ENCODE measurements at places on chromosomes 7 and 10. TPM values are rescaled to one million over a fixed set of nuclear protein-coding genes. Genes with fewer than 3 reads are reported as not detected.

- no peak for ATAC-seq
Measured at GRCh38 chr7:46153951-46154787, 233.1 kb upstream of the IGFBP3 start.

MEOX2 gene
- total RNA-seq: 3.7 TPM

- ATAC-seq: no peak
Measured at GRCh38 chr10:49324711-49325110, 25.7 kb downstream of the C10orf71 start.

PDK4 gene
- 0.22 TPM for total RNA-seq

PKD2L1 gene
- total RNA-seq: 0.68 TPM

- ATAC-seq: no peak
Measured at GRCh38 chr10:6208799-6209235, 6.1 kb downstream of the PFKFB3 start.

DNA sequence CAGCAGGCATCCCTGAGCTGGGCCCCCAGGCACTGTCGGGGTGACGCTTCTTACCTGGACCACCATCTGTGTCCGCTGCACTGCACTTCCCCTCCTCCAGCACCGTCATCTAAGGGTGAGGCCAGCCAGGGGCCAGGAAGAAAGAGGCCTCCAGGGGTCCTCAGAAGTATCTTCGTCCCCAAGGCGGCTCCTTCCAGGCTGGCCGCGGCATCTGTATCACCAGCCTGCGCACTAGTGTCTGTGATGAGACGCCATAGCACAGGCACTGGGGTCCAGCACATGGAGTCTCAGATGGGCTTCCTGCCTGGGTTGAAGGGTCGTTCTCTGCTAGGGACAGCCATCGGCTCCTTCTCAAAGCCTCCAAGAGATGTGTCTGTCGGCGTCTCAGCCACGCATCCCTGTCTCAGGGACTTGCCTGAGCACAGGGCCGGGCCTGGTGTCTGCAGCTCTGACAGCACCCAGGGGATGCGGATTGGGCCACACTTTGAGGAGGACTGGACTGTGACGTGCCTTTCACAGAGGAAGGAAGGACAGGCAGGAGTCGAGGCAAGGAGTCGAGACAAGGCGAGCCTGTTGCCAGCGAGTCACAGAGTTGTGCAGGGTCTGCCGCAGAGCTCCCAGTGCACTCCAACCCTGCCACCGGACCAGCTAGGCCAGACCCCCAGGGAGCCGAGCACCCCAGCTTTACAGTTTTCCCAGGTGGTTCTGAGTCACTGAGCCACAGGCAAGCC, 101.5 kb upstream of the DIP2C start:
- no peak for ATAC-seq

DNA sequence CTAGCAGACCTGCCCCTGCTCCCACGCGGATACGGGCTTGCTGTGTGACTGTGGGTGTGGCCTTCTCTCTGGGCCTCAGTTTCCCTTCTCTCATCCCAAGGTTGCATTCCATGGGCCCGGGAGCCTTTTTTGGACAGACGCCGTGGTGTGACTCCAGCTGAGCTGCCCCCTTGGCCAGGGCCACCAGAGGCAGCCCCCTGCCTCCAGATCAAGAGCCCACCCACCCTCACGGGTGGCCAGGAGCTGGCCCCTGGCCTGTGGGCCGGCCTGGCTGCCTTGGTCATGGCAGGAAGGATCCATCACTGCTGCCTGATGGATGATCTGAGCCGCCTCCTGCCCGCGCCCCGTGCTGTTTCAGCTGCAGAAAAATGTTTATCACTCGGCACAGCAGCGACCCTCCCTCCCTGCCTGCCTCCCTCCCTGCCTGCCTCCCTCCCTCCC, 27.8 kb upstream of the ELFN1 start:
- ATAC-seq: no peak

- peak; percentile 48 for ATAC-seq
Measured at GRCh38 chr10:118720685-118721538, 33.9 kb downstream of the CACUL1 start.

- no peak for ATAC-seq
Measured at GRCh38 chr7:19522486-19522885, 186.4 kb downstream of the POLR1F start.

SNX8 gene
- total RNA-seq: 6.9 TPM

- no peak for ATAC-seq
Measured at GRCh38 chr10:96660297-96660696, 60.0 kb downstream of the PIK3AP1 start.

VWDE gene
- not detected for total RNA-seq

DNA sequence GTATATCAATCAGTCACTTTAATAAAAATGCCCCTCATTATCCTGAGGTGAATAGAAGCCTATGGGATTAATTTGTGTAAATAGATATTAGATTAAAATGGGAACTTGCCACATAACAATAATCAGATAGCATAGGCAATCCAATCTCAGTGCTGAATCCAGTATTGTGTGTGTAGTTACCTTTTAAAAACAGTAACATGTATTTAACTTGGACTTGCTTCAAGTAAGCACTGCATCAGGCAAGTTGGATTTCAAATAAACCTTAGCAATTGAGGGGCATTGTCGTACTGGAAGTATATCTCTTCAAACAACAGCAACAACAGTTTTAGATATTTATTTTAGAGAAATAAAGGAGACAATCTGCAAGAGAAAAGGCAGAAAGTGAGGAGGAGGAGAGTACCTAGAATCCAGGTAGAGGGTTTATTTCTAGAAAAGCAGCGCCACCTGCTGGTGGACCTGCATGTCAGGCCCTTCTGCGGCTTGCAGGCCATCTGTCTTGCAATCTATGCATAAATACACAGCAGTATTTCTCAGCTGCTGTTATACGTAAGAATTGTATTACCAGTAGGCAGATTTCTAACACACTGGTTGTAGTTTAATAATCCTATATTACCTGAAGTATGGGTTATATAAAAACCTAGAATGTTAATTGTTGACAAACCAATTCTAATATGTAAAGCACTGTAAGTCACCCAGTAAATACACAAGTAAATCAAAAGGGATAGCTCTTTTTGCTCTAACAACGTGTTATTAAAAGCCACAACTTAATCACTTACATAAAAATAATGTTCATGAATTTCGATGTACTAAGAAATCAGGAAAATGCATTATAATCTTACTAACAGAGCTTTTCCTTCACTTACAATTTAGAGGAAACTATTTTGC, 652.8 kb downstream of the KCNMA1 start:
- ATAC-seq: peak; percentile 93

PPP1R17 gene
- 8.5 TPM for total RNA-seq

DNA sequence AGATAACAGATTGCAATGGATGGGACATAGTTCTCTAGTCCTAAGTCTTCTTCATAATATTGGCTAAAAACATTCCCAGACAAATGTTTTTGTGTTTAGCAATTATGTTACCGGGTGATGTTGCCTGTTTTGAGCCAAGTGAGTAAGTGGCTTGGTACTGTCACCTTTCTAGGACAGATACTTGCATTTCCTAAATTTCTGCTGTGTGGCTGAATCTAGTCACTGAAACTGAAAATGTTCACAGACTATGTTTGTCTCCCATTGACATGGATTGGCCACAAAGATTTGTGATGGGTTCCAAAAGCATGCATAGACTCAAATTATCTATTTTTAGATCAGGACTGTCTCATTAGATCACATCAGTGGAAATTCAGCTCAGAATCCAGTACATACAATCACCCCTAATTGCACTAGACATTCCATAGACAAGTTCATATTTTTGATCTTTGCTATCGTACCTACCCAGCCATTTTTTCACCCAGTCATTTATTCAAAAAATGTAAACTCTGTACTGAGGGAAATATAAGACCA, 1222.1 kb upstream of the AUTS2 start:
- no peak for ATAC-seq

GRCh38 chr7:148698397-148699023, at the start of gene CUL1:
Gene CUL1 (plus strand): TSS chr7:148698903. CDS start chr7:148730123, 31,220 bp downstream.
- ATAC-seq: peak; percentile 74

DNA sequence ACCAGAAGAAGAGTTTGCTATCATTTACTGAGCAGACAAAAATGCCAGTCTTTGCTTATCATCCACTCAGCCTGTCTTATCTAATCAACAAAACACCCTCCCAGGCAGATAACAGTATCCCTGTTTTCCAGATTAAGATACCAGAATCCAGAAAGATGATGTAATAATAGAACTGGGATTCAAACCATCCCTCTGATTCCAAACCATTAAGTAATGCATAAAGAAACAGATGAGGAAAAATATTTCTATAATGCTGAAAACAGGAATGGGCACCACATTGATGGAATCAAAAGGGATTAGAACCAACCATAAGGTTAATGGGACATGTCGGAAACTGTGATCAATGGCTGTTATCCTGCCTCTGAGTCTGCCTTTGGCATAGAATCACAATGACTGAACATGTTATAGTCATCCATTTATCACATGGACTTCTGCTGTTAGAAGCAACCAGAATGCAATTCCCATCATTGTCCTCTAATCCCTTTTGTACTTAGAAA, 92.1 kb upstream of the RSU1 start:
- ATAC-seq: peak; percentile 93

DKK1 gene
- 8.1 TPM for total RNA-seq

GRCh38 chr10:126930131-126930882, 25.1 kb downstream of the DOCK1 start:
- ATAC-seq: no peak

DNA sequence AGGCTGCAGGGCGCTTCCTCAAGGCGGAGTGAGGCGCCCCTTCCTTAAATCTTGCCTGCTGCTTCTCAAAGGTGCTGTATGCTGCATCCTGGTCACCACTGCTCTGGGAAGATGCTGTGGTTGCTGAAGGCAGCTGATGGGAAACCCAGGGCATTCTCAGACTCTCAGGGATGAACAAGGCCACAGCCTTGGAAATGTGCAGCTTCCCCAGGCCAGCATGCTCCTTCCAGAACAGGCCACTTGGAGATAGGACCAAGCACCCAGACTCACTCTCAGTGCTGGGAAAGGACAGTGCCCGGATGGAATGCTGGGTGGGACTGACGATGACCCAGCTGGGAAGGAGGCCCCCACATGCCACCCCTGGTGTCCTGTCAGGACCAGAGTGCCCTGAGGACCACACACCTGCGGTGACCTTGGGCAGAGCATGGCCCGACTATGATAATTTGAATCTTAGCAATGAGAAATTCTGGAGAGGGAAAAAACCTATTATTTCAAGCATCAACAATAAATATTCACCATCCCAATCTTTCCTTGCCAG, 235.5 kb downstream of the TNS3 start:
- ATAC-seq: no peak

DNA sequence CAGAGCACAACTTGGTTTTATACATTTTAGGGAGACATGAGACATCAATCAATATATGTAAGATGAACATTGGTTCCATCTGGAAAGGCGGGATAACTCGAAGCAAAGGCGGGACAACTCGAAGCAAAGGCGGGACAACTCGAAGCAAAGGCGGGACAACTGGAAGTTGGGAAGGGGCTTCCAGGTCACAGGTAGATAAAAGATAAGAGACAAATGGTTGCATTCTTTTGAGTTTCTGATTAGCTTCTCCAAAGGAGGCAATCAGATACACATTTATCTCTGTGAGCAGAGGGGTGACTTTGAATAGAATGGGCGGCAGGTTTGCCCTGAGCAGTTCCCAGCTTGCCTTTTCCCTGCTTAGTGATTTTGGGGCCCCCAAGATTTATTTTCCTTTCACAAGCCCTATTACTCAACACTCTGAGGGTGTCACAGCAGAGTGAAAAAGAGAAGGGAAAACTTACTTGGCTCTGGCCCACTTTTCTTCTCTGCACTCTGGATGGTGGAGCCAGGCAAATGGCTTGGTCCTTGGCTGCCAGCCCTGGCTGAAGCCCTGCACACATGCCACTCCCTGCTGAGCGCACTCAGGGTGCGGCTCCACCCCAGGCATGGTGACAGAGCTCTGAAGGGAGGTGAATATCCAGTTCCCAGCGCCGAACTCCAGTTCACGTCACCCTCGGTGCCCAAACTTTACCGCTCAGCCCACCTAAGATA, 46.7 kb downstream of the PARD3 start:
- ATAC-seq: no peak

IGFBP3 gene
- total RNA-seq: not detected

DCLRE1C gene
- 17.0 TPM for total RNA-seq

LRRC27 gene
- total RNA-seq: 7.2 TPM

DNA sequence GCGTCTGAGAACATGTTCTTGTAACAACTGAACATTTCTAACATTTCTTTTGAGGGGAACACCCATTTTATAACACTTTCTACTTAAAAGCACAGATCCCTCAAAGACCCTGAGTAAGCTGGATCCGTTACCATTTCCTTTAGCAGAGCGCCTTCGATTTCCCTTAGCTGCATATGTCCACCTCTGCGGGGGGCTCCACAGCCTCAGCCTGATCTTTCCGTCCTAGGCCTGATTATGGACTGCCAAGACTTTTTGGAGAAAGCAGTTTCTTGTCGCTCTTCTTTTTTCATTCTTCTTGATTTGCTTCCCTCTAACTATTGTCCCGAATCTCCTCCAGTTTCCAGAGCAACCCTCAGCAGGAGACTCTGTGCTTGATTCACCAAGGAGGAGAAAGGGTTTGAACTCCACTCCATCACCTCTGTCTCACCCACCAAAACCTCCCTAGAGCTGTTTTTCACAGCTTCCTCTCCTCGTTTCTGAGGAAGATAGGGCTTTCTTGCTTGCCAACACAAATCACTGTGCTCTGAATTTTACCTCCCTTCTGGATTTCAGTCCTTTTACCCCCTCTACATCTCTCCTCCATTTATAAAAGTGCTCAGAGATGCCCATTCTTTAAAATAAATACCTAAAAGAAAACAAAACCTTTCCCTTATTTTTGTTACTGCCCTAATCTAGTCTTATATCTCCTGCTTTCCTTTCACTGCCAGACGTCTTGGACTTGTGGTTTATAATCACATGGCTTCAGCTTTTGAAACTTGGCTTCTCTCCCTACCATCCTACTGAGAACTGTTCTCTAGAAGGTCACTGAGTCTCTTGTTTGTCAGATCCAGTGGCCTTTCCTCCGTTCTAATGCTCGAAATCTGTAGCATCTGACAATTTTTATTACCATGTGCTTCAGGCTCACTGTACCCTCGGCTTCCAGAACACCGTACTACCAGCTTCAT, 30.5 kb upstream of the ZRANB1 start:
- ATAC-seq: no peak

VWC2 gene
- total RNA-seq: 0.35 TPM

- ATAC-seq: no peak
Measured at GRCh38 chr10:127734753-127735152, 2.2 kb upstream of the FOXI2 start.

SAP25 gene
- total RNA-seq: 2.8 TPM

ZNF92 gene
- 8.8 TPM for total RNA-seq

GRCh38 chr7:147861058-147861716, 729.4 kb upstream of the C7orf33 start:
- no peak for ATAC-seq

- ATAC-seq: no peak
Measured at GRCh38 chr7:95493247-95493646, 7.5 kb downstream of the ASB4 start.

- no peak for ATAC-seq
Measured at GRCh38 chr7:18895456-18895855, 222.0 kb downstream of the TWIST1 start.

GRCh38 chr7:24757353-24758275, at the start of gene GSDME:
Gene GSDME (minus strand): TSS chr7:24757464. CDS start chr7:24749774, 7,690 bp downstream.
- peak; percentile 87 for ATAC-seq

All from motor neuron (in vitro differentiated cells).